HuH-7.5 (cell line): ENCODE measurements at places on chromosomes 1 and 21.

- no peak for DNase-seq
These were observed 344.3 kb downstream of the DUSP10 start for GRCh38 chr1:221397606-221398005.

DNA sequence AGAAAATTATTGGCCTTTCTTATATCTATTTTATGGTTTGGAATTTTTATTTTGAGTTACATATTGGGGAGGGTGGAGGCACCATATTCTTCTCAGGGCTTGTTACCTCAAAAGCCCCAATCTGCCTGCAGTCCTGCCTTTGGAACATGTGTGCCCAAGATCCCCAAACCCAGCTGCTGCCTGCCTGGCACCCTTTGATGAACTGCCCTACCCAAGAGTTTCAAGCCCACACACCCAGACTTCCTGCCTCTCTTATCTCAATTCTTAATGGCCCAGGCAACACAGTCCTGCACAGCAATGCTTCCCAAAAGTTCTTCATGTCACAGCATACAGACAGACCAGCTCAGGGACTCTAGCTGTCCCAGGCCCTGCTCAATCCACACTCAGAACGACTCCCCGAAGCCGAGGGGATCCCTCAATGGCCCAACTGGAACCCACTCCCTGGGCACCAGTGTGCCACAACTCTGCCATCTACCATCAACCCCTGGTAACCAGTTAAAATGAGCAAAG, 19.2 kb downstream of the OLFML2B start:
- DNase-seq: no peak

- no peak for DNase-seq
These were observed 99.1 kb downstream of the MT1HL1 start for GRCh38 chr1:236904892-236905741.

DNA sequence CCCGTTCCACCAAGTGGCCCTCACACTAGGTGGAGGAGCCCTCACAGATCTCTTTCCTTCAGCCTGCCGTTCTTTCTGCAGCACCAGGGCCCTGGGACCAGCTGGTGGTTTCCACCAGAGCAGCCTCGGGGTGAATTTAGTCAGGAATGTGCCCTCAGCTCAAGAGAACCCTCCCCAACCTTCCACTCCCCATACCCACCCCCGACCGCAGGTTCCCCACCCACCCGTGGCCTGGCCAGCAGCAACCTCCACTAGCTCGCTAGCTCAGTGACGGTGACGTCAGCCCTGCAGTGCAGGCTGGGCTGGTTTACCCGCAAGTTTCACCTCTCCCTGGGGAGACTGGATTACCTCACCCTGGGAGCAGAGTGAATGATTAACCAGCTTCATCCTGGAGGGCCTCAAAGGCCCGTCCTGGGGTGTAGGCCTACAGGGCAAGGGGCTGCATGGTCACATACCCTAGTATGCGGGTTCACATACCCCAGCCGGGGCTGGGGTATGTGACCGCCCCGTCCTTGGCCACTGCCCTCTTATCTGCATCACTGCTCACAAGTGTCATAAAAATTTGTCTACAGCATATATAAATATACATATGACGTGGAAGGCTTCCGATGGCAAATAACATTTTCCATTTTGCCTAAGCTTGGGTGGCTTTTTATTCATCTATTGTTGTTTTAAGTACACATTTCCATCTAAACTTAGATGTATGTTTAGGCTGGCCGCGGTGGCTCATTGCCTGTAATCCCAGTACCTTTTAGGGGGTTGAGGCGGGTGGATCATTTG, 24.5 kb downstream of the ELF3 start:
- peak; percentile 76 for DNase-seq
